ENCODE measurements at places on chromosomes 2 and 18.

GRCh38 chr2:100283724-100284501 is 38.4 kb downstream of the LONRF2 start:
- DNase-seq = no peak

GRCh38 chr2:230706053-230706521 is 6.6 kb upstream of the CAB39 start:
- DNase-seq = no peak

GRCh38 chr2:96550787-96551604 is 14.4 kb downstream of the ARID5A start:
- no peak for DNase-seq

GRCh38 chr2:11669454-11670291 is at the start of gene NTSR2:
TSS of gene NTSR2 (minus strand) at chr2:11670195. CDS start at chr2:11670129, 66 bp downstream.
- peak; percentile 36 for DNase-seq

- DNase-seq = no peak
These were observed 686 bp upstream of the PNO1 start for GRCh38 chr2:68157002-68157401.

- peak; percentile 52 for DNase-seq
These were observed 156.7 kb downstream of the EVA1A start for GRCh38 chr2:75403991-75404428.
